ENCODE measurements at places on chromosomes 13 and 19.

GRCh38 chr19:5968431-5969373 lies 9.2 kb downstream of the RANBP3 start:
- no peak for DNase-seq

GRCh38 chr13:38530492-38530891 lies 156.4 kb upstream of the FREM2 start:
- DNase-seq, result no peak

GRCh38 chr13:62932256-62932883 lies 1516.7 kb upstream of the PCDH20 start:
- DNase-seq, result no peak

- no peak for DNase-seq
Observed at GRCh38 chr13:91704398-91704797, 306.0 kb downstream of the GPC5 start.

GRCh38 chr13:20831933-20832332 lies 58.2 kb upstream of the EEF1AKMT1 start:
- no peak for DNase-seq

DNA sequence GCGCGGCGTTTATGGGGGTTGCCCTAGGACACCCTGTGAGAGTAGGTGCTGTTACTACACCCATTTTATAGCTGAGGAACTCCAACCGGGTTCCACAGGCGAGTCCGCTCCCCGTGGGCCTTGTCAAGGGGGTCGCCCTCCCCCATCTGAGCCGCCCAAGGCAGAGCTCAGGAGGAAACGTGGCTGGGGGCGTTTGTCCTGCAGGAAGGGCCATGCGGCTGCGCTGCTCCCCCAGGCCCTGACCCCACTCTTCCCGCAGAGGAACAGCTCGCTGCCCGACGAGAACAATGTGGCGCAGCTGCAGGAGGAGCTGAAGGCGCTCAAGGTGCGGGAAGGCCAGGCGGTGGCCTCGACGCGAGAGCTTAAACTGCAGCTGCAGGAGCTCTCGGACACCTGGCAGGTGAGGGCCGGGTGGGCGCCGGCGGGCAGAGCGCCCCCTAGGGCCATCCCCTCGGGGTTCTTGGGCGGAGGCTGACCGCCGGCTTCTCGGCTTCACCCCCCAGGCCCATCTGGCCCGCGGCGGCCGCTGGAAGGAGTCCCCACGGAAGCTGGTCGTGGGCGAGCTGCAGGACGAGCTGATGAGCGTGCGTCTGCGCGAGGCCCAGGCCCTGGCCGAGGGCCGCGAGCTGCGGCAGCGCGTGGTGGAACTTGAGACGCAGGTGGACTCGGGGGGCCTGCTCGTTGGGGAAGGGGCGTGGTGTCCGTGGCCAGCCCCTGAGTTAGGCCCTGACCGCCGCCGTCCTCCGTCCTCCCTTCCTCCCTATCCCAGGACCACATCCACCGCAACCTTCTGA lies 12.4 kb downstream of the PRR36 start:
- DNase-seq, result no peak

DNA sequence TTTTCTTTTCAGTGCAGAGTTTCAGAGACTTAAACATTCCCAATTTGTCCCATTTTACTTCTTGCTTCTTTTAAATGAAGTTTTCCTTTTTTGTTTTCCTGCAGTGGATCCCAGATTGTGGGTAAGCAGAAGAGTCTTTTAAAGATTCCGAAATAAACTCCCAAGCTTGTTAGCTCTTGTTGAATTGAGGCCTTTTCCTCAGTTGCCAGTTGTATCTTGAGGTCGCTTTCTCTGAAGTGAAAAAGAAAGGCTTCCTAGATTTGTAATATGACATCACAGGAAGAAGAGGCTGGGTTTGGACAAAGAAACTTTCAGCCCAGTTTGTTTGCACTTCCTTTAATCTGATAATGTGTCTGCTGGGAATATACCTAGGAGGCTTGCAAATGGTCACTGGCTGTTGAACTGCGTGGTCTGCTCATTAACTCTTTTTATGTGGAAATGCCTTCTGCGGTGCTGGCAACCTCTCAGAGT lies at the start of gene LPAR6:
Gene LPAR6 (minus strand): TSS at position 233 of the 471 bp plus-strand sequence. CDS start 690 bp downstream, outside the sequence.
- no peak for DNase-seq

GRCh38 chr13:59442944-59443486 lies 720.7 kb downstream of the DIAPH3 start:
- DNase-seq, result no peak

DNA sequence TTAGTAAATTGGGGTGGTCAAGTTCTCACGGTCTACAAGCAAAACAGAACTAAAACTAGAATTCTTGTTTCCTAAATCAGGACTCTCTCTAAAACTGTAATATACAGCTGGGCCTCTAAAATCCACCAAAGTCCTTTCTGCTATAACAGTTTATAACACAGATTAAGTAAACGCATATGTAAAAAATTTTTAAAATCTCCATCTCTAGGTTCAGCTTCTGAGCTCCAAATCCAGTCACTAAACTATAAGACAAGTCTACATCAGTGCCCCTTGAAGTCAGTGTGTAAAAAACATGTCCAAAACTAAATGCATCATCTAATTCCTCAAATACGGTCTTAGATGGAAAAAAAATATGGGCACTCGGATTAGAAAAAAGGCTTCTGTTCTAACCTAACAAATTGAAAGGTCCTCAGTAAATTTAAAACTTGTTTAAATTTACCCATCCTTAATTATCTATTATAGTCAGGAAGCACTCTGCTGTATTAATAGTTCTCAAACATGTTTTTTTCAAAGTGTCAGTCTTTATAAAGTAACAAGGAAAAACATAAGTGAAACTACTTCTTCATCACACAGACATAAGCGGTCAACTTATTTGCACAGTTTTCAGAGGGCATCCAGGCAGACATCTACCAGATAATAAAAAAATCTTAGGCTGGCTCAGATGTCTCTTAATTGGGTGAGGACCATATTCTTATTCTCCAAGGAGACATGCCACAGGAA lies 33.6 kb downstream of the ELF1 start:
- DNase-seq, result no peak

GRCh38 chr19:14515501-14516047 lies 2.6 kb downstream of the DNAJB1 start:
- no peak for DNase-seq

DNA sequence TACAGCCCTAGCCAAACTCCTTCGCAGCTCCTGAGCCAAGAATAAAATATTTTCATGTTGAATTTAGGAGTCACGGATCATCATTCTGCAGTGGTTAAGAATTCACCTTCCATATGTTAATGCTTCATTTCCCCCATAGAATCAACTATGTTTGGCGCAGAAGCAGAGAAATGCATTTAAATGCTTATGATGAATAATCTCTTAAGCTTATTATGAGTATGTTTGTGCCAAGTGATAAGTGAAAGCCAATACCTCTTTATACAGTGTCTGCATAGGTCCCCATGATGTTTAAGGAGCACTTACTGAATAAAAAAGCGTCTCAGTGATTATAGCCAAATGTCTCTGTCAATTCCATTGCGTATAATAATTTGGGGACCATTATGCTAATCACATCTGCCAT lies 32.7 kb upstream of the POMP start:
- no peak for DNase-seq

- DNase-seq, result no peak
Observed at GRCh38 chr19:10122045-10122444, 2.3 kb upstream of the EIF3G start.

DNA sequence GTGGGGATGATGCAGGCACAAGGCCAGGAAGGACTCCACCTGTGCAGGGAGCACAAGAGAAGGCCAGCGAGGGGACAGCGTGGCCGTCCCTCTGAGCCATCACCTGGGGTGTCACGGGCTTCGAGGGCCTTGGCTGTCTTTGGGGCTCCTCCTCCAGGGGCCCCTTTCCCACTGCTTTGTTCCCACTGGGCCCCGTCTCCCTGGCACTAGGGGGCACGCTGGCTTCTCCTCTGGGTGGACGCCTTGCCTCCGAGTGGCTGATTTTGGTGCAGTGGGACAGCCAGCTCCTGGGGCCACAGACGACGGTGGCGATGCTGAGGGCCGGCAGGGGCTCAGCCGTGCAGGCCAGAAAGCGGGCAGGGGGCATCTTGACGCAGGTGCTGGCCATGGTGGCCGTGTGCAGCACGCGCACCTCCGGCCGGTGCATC lies 43.2 kb upstream of the GRTP1 start:
- DNase-seq, result no peak

GRCh38 chr19:42279902-42280814 lies 11.1 kb downstream of the CIC start:
- DNase-seq, result peak; percentile 96

DNA sequence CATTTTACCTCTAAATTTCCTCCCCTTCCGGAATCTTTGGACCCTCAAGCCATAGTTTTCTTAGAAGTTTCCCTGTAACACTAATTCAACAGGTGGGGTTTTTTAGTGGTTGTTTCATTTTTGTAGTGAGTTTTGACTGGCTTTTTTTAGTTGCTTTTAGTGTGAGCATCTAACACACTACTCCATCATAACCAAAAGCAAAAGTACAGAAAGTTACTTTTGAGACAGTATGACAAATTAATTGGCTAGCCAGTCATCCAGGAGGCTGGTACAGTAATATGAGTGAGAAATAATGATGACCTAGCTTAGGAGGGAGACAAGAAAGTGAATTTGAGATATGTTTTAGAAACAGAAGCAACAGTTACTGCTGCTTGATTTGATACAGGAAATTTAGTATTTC lies 71.5 kb downstream of the DNAJC15 start:
- DNase-seq, result no peak

DNA sequence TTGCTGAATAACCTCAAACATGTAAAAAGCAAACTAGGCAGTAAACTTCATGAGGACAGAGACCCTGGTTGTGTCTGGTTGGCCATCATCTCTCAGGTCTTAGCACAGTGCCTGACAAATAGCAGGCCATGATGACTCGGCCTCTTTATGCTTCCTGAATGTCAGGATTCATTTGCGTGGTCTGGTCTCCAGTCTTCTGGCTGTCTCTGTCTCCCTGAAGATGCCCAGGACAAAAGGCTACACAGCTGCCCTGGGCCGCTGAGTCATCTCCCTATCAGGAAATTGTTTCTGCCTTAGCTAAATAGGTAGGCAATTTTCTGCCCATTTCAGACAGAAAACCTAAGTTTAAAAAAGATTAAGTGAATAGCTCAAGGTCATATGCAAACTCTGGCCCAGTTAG lies 84.1 kb upstream of the FNDC3A start:
- DNase-seq, result no peak

- DNase-seq, result no peak
Observed at GRCh38 chr13:36298535-36299068, 988 bp upstream of the CCDC169 start.

GRCh38 chr13:29513002-29513980 lies 82.2 kb downstream of the SLC7A1 start:
- DNase-seq, result no peak

- no peak for DNase-seq
Observed at GRCh38 chr19:16893686-16893989, 4.8 kb downstream of the F2RL3 start.

- no peak for DNase-seq
Observed at GRCh38 chr13:32829269-32829668, 187.0 kb upstream of the KL start.

- no peak for DNase-seq
Observed at GRCh38 chr13:21825186-21825585, 154.3 kb downstream of the FGF9 start.

- DNase-seq, result no peak
Observed at GRCh38 chr13:97192166-97192565, 30.0 kb upstream of the MBNL2 start.

DNA sequence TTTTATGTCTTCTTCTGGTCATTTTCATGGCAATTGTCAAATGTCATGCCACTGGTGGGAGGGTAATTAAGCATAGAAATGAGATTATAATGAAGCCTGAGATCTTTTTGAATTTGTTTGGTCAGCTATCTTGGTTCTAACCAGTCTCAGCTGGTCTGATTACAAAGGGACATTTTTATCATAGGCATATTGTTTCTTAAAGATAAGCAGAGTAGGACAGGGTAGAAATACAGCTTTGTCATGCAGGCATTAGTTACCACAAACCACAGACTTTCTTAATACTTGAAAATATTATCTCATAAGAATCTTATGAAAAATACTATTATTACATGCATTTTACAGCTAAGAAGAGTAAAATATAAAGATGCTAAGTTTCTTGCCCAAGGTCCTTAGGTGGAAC lies 1761.5 kb downstream of the PCDH9 start:
- no peak for DNase-seq

- DNase-seq, result no peak
Observed at GRCh38 chr13:75399168-75399878, 82.6 kb downstream of the TBC1D4 start.

GRCh38 chr19:39542206-39542605 lies 2.2 kb upstream of the EID2 start:
- DNase-seq, result no peak

DNA sequence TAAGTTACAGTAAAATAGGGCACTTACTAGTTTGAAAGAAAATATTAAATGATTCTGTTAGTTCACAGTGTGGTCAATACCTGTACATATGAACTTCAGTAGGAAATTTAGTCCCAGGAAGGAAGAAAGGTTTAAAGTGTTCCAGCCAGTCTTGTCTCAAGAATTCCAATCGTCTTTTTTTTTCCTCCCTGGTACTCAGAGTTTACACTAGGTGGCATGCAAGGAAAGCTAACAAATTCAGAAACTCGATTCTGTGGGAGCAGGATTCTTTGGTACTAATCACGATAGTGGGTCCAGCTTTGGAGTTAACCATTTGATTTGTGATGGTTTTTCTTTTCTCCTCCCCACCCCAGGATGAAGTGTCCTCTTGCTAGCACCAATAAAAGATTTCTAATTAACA lies 43.6 kb downstream of the POLR1D start:
- DNase-seq, result no peak

GRCh38 chr19:45922281-45922680 lies 7.7 kb upstream of the NANOS2 start:
- no peak for DNase-seq

DNA sequence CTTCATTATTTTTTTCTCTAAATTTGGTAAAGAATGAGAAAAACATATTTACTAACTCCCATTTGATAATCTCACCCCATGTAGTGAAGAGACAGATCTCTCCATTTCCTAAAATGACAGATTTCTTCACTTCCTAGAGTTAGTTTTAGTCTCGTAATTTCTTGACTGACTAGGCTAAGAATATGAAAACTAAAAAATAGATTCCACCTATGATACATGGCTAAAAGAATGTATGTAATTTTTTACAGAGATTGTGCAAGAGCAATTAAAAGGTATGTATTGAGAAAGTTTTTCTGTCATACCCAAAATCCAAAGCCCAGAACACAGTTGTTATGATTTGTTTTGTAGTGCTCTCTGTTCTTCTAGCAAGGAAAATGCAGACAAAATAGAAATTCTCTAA lies 9.5 kb downstream of the NALCN start:
- DNase-seq, result no peak

GRCh38 chr13:114107686-114108081 lies 24.7 kb downstream of the RASA3 start:
- DNase-seq, result peak; percentile 60

DNA sequence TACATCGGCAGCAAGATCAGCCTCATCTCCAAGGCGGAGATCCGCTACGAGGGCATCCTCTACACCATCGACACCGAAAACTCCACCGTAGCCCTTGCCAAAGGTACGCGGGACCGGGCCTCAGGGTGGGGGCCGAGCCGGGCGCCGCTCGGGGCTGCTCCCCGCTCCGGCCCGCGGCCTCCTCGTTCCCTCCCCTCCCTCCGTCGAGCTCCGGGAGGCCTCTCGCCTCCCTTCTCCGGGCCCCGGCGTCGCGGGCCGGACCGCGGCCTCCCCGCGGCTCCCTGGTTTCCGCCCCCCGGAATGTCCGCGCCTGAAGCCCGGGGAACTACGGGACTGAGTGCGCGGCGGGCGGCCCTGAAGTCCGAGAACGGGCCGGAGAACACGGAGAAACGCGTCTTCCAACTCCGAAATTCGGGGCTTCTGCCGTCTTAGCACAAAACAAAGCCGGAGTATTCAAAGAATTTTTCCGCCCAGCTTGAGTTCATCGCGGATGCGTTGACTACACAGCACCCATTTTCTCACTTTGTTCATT lies 423 bp downstream of the LSM14A start:
- peak; percentile 30 for DNase-seq

All from left cardiac atrium (tissue), 4 donors.